ENCODE measurements at places on chromosomes 3 and 15.

DNA sequence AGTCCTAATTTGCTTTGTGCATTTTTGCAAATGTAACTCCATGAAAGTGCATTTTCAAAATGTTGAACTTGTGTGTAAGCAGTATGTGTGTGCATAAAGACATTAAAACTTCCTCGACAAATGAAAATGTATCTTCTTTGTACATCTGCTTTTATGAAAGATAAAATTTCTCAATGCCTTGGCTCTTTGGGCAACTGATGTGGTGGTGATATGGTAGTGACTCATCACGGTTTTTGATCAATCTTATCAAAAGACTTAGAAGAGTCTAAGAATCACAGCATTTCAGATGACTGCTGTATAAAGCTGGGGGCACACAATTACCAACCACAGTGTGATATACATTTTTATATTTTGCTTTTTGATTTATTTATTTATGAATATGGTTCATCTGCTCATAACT, 5.4 kb upstream of the MASP1 start:
- no peak for DNase-seq

GRCh38 chr3:55194376-55194775, 266.5 kb upstream of the LRTM1 start:
- no peak for DNase-seq

DNA sequence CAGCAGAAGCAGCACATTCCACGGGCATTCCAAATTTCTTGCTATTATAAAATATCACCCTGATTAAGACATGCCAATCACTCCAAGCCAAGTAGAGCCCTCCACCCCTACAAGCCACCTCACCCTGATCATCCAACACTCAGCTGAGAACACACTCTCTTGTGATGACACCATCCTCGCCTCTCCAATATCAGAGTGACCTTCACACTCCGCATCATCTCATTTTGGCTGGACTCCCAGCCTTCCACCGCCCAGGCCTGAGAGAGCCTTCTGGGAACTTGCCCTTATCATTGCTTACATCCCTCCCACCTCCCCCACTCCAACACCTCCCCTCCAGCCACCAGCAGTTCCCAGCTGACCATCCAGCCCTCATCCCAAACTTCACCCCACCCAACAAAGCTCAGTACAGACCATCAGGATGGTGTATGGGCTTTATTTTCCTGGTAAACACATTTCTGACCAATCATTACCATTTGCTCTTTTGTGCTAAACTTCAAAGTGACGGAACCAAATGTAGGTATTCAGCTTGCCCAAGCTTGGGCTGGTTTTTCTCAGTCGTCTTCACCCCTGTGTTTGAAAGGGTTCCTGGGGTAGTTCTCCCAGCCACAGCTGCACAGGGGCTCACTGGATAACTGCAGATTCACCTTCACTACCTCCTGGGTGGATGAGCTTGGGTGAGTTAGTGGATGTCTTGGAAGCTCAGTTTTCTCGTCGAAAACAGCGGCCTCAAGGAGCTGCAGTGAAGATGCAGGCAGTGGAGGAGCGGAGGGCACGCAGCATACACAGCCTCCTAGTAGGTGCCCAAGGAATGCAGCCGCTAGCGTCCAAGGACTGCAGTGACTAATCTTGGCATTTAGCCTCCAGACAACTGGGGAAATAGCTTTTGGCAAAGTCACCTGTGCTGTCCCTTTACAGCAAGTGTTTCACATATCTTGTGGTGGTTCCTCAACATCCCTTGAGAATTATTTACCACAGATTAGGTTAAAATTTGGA, 115.1 kb downstream of the LIPC start:
- no peak for DNase-seq

GRCh38 chr3:161221806-161222600, 892 bp downstream of the NMD3 start:
- no peak for DNase-seq

- no peak for DNase-seq
These were observed 72.7 kb downstream of the IL1RAP start for GRCh38 chr3:190586631-190587011.

DNA sequence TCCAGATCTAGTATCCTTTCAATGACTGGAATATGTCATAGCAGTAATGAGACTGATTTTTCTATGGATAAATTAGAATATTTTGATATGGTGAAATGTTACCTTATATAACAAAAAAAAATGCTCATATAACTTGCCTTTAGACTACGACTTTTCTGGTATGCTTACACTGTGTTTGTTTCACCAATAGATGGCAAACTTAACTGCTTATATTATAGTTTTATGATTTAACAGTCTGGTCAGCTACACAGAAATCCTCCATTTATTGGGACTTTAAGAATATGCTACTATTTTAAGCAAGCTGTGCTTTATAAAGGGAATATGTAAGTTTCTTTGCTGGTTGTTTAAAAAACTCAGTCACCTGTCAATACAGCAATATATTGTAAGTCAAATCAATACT, 205.6 kb downstream of the VGLL3 start:
- DNase-seq, result no peak

DNA sequence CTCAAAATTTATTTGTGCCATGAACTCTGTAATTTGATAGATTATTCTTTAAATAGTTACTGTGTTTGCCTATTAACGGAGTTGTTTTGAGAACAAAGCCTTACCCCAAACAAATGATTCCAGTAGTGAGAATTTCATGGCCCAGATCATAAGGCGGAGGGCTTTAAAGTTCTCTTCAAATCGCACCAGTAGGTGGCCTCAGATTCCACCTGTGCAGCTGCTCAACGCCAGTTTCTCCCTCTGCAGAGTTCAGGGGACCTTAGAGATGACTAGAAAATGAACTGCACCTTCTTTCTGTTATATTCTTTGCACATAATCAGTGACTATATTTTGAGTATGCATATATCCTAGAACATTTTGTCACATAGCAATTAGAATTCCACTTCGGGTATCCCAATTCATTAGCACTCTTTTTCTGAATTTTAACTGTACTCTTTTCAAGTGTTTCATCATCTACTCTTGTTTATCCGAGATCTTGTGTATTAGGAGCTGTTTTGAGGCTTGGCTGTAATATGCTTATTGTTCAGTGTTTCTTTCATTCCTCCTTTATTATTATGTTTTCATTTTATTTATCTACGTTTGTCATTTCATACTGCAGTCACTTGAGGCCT, 232.6 kb upstream of the CHRM5 start:
- peak; percentile 60 for DNase-seq

GRCh38 chr3:30948426-30948825, 54.0 kb upstream of the GADL1 start:
- DNase-seq, result no peak

DNA sequence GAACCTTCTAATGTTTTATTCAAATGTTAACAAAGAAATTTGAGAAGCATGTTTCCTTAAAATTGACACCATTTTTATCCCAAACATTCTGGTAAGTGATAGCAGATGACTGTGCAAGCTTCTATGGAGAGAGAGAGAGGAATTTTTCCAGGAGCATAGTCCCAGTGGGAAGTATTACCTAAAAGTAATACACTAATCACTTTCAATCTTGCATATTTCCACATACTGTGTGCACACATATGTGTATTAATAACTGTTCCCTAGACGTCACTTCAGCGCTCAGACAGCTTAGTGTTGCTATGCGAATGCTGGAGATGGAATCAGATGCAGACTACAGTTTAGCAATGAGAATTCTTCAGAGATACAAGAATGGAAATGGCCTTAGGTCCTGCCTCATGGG, 424.3 kb upstream of the TPRG1 start:
- no peak for DNase-seq

GRCh38 chr3:124786511-124787241, 56.4 kb downstream of the UMPS start:
- DNase-seq, result no peak

- no peak for DNase-seq
These were observed 31.5 kb upstream of the FAM81A start for GRCh38 chr15:59406446-59406845.

- DNase-seq, result no peak
These were observed 38.2 kb upstream of the GYG1 start for GRCh38 chr3:148953094-148953493.

GRCh38 chr15:85475317-85475701, 94.9 kb downstream of the AKAP13 start:
- DNase-seq, result no peak

DNA sequence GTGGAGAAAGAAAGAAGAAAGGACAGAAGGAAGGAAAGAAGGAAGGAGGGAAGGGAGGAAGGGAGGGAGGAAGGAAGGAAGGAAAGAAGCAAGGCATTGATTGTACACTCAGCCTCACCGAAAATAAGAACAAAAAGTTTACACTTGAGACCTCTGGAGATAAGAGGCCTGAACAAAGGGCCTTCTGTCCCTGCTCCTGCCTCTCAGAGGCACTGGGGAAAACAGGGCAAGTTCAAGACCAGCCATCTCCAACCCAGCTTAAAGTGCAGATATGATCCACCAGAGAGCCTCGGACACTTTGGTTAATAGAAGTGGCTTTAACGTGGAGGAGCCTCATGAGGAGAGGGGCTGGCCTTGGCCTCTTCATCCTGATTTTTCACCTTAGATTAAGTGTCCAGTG, 582.9 kb upstream of the PPP2R3A start:
- no peak for DNase-seq

GRCh38 chr3:60001369-60001768, 951.5 kb upstream of the CFAP20DC start:
- no peak for DNase-seq

DNA sequence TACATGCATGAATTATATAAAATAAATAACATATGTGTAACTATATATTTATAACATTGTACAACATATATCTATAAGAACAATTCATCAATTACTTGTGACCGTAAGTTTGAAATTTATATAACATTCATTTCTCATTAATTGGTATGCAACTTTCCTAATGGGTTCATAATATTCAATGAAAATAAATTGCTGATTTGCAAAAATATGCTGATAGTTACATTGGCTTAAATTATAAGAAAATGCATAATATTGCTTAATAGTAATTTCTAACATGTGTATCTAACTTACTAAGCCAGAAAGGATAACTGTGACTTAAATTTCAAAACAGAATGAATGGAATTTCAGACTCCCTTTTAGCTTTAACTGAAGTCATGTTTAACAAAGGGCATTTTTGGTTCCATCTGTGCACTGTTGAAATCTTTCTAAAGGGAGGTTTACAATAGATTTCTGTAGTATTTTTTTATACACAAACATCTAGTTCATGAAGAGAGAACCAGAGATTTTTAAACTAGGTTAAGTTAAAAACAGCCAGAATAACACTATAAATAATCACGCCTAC, 310.9 kb downstream of the TBC1D5 start:
- DNase-seq, result no peak

GRCh38 chr15:45780352-45780751, 145.5 kb downstream of the SQOR start:
- peak; percentile 23 for DNase-seq

DNA sequence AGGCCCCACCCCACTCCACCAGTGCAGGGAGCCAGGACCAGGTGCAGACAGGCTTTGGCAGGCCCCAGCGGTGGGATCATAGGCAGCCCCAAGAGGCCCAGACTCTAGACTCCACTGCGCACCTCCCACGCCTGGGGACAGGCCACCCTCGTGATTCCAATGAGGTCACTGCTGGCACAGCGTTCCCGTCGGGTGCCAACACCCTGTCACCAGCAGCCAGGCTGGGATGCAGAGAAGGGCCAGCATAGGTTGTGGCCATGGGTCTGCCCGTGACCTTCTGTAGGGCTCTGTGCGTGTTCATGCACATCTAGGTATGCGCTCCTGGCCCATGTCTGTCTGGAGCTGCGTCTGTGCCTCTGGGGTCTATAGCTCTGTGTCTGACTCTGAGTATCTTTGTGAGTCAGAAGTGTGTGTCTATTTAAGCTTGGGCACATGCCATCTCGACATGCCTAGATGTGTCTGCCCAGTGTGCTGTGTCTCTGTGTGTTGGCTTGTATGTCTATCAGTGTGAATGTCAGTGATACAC, 13.0 kb downstream of the VIPR1 start:
- DNase-seq, result no peak

GRCh38 chr3:142987080-142987700, 14.2 kb upstream of the U2SURP start:
- peak; percentile 58 for DNase-seq

DNA sequence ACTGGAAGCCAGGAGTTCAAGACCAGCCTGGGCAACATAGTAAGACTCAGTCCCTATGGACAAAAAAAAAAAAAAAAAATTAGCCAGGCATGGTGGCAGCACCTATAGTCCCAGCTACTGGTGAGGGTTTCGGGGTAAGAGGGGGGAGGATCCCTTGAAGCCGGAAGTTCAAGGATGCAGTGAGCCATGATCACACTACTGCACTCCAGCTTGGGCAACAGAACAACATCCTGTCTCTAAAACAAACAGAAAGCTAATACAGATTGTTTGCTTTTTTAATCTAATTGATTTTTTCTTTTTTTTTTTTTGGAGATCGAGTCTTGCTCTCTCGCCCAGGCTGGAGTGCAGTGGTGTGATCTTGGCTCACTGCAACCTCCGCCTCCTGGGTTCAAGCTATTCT, 1.6 kb upstream of the IMP3 start:
- DNase-seq, result no peak

DNA sequence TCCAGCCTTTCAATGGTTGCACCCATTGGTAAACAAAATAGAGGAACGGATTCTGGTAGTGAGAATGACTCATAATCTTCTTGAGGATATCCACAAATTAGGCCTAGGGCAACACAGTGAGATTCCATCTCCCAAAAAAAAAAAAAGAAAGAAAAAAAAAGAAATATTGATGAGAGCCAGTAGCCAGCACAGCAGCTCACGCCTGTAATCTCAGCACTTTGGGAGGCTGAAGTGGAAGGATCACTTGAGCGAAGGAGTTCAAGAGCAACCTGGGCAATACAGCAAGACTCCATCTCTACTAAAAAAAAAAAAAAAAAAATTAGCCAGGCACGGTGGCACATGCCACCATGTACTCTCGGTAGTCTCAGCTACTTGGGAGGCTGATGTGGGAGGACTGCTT, 51.9 kb downstream of the DENND4A start:
- no peak for DNase-seq

GRCh38 chr3:162236949-162237348, 740.3 kb downstream of the OTOL1 start:
- no peak for DNase-seq

DNA sequence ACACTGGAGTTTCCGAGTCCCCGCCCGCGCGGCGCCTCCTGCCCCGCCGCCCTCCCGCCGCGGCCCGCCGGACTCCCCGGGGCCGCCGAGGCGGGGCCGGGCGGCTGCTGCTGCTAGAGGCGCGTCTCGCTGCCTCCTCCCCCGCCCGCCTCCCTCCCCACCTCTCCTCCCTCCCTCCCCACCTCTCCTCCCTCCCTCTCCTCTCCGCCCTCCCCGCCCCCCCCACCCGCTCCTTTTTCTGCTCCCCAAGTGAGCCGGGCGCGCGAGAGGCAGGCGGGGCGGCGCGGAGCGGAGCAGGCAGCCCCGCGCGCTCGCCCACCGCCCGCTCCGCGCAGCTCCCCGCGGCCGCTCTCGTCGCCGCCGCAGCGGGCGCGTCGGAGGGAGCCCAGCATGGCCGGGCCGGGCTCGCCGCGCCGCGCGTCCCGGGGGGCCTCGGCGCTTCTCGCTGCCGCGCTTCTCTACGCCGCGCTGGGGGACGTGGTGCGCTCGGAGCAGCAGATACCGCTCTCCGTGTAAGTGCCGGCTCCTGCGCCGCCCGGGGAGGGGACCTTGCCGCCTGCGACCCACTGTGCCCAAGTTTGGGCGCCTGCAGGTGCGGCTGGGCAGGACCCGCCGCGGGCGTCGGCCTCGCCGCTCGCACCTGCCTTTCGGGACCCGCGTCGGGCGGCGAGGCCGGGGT, at the start of gene CACNA2D3:
Gene CACNA2D3 (plus strand): TSS at position 229 of the 679 bp plus-strand sequence.
- DNase-seq, result peak; percentile 59

- no peak for DNase-seq
These were observed 55.0 kb upstream of the EPHB3 start for GRCh38 chr3:184506561-184506991.

- no peak for DNase-seq
These were observed 11.0 kb upstream of the VPS39 start for GRCh38 chr15:42218953-42219592.

All from GM23338 (cell line).